ENCODE measurements at places on chromosomes 3 and 15. TPM values are rescaled to one million over a fixed set of nuclear protein-coding genes. Genes with fewer than 3 reads are reported as not detected.

HRG gene
- total RNA-seq, result not detected

NPAP1 gene
- not detected for total RNA-seq

NR1I2 gene
- 0.04 TPM for total RNA-seq

CLDN18 gene
- total RNA-seq, result not detected

SAXO2 gene
- 3.7 TPM for total RNA-seq

C2CD4A gene
- total RNA-seq, result 0.11 TPM

GPR87 gene
- total RNA-seq, result 14.5 TPM

SH2D7 gene
- not detected for total RNA-seq

MME gene
- 1.2 TPM for total RNA-seq

C2CD4B gene
- total RNA-seq, result not detected

RMDN3 gene
- total RNA-seq, result 34.0 TPM

SLC15A2 gene
- total RNA-seq, result 0.91 TPM

VIPR1 gene
- total RNA-seq, result 7.0 TPM

MCTP2 gene
- total RNA-seq, result 6.2 TPM

FAM227B gene
- total RNA-seq, result 0.98 TPM

GRCh38 chr3:191141728-191142127, 57.3 kb upstream of the OSTN start:
- peak overlapping the region; percentile 63 for H3K27ac ChIP-seq
- H3K36me3 ChIP-seq, result no peaks in the 10 kb centered on the region
- H3K4me1 ChIP-seq, result peaks cover 21% of the 10 kb centered on the region
- H3K27me3 ChIP-seq, result no peaks in the 10 kb centered on the region

- H3K4me1 ChIP-seq, result no peaks in the 10 kb centered on the region
- DNase-seq, result no peak
- no peak overlapping the region for H3K4me3 ChIP-seq
Observed at GRCh38 chr3:16300307-16300706, 35.3 kb downstream of the OXNAD1 start.

DNA sequence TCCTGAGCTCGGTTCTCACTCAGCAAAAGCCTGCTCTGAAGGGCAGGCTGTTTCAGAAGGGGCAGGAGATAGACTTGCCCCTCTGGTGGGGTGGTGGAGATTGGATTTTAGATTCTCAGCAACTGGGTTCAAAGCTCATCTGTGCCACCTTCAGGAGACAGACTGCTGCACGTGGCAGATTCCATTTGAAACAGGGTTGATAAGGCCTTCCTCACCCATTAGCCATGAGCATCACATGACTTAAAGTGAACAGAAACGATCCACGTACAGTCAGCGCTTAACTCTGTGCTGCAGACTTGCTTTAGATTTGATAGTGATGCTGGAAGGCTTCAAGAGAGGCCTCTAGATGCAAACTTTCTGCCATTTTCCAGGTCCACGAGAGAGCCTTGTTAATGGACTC, 35.0 kb upstream of the MGLL start:
- H3K4me1 ChIP-seq, result no peaks in the 10 kb centered on the region
- no peaks in the 10 kb centered on the region for H3K36me3 ChIP-seq
- no peak for DNase-seq
- H3K27ac ChIP-seq, result no peak overlapping the region
- H3K27me3 ChIP-seq, result no peaks in the 10 kb centered on the region

DNA sequence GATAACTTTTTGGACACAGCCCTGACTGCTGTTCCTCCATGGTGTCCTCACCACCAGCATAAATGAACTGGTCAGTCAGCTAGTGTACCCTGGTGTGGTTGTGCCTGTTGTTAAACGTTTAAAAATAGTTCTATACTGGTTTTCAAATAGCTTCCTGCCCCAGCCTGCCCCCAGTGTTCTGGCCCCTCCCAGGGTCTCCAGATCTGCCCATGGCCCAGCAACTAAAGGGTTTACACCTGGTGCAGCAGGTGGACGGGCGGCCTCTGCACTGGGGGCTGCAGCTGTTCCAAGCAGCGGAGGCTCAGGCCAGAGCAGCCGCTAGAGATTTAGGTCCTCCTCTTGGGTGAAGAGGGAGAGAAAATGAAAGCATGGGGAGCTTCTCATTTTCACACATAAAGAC, 6.1 kb upstream of the NR2E3 start:
- no peak for DNase-seq
- H3K36me3 ChIP-seq, result no peaks in the 10 kb centered on the region
- H3K4me3 ChIP-seq, result no peak overlapping the region
- H3K27me3 ChIP-seq, result no peaks in the 10 kb centered on the region
- H3K4me1 ChIP-seq, result peaks cover 28% of the 10 kb centered on the region

DNA sequence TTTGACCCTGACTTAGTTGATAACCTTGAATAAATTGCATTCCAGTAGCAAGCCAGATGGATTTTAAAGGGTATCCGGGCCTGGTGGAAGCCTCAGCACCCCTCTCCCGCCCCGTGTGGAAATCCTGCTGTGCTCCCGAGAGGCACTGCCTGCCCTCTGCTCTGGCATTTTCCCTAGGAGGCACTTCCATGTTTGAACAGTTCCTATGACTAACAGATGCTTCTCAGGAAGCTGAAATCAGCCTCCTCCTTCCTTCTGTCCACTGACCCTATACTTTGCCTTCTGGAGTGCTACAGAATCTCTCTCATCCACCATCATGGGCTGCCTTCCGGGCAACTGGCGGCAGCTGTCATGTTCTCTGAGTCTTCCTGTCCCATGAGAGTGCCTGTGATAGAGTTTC, 90.8 kb downstream of the GABRG3 start:
- peak; percentile 13 for DNase-seq
- no peak overlapping the region for H3K27ac ChIP-seq
- H3K27me3 ChIP-seq, result no peaks in the 10 kb centered on the region
- no peak overlapping the region for H3K4me3 ChIP-seq
- H3K36me3 ChIP-seq, result no peaks in the 10 kb centered on the region
- no peaks in the 10 kb centered on the region for H3K4me1 ChIP-seq

GRCh38 chr3:106729481-106729880, 647.8 kb upstream of the CCDC54 start:
- H3K4me1 ChIP-seq, result peaks cover 27% of the 10 kb centered on the region
- H3K4me3 ChIP-seq, result no peak overlapping the region
- peak overlapping the region; percentile 75 for H3K27ac ChIP-seq
- H3K36me3 ChIP-seq, result no peaks in the 10 kb centered on the region

DNA sequence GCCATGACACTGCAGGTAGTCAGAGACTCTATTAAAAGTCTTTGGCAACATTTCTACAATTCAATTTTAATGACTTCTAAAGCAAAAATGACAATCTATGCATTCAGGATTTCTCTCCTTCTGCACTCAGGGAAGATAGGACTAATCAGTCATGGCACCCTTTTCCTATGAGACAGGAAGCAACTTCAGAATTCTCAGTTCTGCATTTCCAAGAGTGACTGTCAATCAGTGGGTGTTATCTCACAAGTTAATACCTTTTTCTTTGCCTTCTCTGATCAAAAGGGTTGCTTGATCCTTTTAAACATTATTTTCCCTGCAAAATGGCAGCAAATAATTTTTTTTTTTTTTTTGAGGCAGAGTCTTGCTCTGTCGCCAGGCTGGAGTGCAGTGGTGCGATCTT, 7.8 kb upstream of the ICE2 start:
- H3K27me3 ChIP-seq, result no peaks in the 10 kb centered on the region
- no peaks in the 10 kb centered on the region for H3K36me3 ChIP-seq
- no peak overlapping the region for H3K27ac ChIP-seq
- no peaks in the 10 kb centered on the region for H3K4me1 ChIP-seq

DNA sequence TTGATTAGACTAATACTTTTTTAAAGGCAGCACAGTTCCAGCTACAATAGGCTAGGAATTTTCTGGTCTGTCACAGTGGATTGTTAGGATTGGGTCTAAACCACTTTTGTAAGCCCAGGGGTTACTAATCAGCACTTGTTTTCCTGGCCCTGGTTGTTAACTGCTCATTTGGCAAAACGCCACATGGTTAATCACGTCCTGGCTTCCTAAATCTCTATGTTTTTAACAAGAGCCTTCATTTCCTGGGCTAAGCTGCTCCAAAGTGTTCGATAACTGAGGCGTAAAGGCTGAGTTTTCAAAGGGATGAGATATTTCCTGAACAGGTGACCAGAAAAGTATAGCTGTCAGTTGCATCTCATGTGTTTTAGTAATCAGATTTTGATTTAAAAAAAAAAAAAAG, 38.9 kb upstream of the CLRN1 start:
- H3K27me3 ChIP-seq, result peaks cover 72% of the 10 kb centered on the region
- H3K4me3 ChIP-seq, result no peak overlapping the region
- H3K27ac ChIP-seq, result no peak overlapping the region
- no peaks in the 10 kb centered on the region for H3K4me1 ChIP-seq
- H3K36me3 ChIP-seq, result no peaks in the 10 kb centered on the region

- H3K4me3 ChIP-seq, result no peak overlapping the region
- no peaks in the 10 kb centered on the region for H3K36me3 ChIP-seq
- DNase-seq, result no peak
- no peaks in the 10 kb centered on the region for H3K4me1 ChIP-seq
Observed at GRCh38 chr15:79294075-79294474, 11.6 kb downstream of the ANKRD34C start.

DNA sequence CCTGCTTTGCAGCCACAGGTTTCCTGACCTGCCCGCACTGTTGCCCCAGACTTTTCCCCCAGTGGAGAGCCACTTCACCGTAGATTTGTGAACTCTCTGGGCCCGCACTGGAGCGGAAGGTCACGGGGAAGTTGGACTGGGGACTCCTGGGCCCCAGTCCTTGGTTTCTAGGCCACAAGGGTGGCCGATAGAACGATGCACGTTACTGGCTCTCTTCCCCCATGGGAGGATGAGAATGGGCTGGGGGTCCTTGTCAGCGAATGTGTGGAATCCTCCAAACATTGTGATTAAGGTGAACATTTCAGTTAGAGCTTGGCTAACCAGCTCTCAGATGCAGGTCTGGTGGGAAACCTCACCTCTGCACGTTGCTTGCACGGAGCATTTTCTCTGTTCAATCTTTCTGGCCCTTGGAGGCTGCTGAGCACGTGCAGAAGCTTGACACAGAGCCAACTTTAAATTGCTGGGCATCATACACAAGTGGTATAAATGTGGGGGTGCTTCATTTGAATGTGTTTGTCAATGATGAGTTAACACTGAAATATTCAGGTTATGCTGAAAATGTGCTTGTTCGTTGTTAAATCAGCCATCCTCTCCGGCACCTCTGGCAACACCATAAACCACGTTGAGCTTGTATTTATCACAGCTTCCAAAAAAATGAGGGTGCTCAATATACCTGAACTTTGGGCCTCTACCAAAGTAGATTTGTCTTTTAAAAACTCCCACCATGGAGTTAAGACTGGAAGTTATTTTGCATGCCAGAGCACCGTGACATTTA, 976 bp downstream of the DIS3L start:
- peak; percentile 63 for DNase-seq
- H3K27me3 ChIP-seq, result no peaks in the 10 kb centered on the region
- H3K4me3 ChIP-seq, result peak overlapping the region; percentile 86
- peak overlapping the region; percentile 64 for H3K27ac ChIP-seq

GRCh38 chr3:138767498-138768104, 67.1 kb downstream of the PIK3CB start:
- H3K27ac ChIP-seq, result no peak overlapping the region
- H3K4me3 ChIP-seq, result no peak overlapping the region
- H3K36me3 ChIP-seq, result peaks cover 23% of the 10 kb centered on the region
- peaks cover 26% of the 10 kb centered on the region for H3K4me1 ChIP-seq
- no peaks in the 10 kb centered on the region for H3K27me3 ChIP-seq

- H3K27me3 ChIP-seq, result no peaks in the 10 kb centered on the region
- peaks cover 14% of the 10 kb centered on the region for H3K36me3 ChIP-seq
- H3K4me1 ChIP-seq, result peaks cover 13% of the 10 kb centered on the region
- H3K4me3 ChIP-seq, result no peak overlapping the region
Observed at GRCh38 chr3:197040658-197041057, 11.0 kb upstream of the MELTF start.

DNA sequence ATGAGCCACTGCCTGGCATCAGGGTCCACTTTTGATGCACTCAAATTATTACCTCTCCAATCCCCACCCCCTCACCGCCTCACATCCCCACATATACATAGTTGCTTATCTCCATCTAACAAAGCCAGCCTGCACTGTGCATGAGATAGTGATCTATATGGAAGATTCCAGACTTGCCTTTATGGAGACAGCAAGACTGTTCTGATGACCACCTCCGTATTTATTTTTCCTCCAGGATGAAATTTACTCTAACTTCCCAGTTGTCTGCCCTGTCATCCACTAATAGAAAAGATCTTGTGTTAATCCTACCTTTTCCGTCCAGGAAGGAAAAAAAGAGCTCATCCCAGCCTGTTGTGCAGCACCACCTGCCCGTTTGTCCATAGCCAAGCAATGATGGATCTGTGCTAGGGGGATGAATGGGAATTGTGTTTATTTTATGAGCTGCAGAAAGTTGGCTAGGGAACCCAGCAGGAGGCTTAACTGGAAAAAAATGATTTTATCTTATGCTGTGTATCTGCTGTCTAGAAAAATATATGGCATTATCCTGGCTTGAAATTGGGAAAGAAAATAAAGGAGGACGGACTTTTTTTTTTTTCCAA, 114.5 kb downstream of the CD47 start:
- H3K4me1 ChIP-seq, result peaks cover 13% of the 10 kb centered on the region
- no peak overlapping the region for H3K4me3 ChIP-seq
- no peaks in the 10 kb centered on the region for H3K36me3 ChIP-seq
- no peak for DNase-seq

DNA sequence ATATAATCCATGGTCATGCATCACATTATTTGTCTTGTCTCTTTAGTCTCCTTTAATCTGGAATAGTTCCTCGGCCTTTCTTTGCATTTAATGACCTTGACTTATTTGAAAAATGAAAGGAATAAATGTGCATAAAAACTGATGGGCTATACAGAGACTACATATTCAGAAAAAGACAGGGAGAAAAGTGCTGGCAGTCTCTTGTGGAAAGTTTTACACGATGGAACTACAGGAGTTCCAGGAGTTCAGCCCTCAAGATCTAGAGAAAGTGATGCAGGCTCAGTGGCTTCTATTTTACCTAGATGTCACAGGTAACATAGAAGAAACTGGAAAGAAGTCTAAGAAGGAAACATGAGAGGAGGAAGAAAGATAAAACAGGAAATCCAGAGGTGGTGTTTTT, 7.6 kb upstream of the ABTB1 start:
- no peaks in the 10 kb centered on the region for H3K27me3 ChIP-seq
- no peaks in the 10 kb centered on the region for H3K4me1 ChIP-seq
- H3K27ac ChIP-seq, result no peak overlapping the region
- no peak overlapping the region for H3K4me3 ChIP-seq
- no peak for DNase-seq

DNA sequence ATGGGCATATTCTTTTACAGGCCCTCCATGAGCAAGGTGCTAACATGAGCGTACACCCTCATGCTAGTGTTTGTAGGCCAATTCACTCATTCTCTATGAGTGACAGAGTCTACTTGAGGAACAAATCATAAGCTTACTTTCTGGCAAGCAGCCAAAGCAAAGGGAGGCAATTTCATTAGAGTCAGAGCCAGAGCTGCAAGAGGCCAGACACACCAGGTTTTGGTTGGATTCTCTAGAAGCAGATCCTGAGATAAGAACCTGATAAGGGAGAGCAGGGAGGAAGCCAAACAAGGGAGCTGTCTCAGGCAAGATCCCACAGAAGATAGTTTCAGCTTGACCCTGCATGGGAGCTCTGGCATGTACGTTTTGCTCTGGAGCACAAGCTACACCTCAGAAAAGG, 214.1 kb upstream of the CTNNB1 start:
- no peak overlapping the region for H3K4me3 ChIP-seq
- DNase-seq, result no peak
- H3K4me1 ChIP-seq, result no peaks in the 10 kb centered on the region
- H3K27me3 ChIP-seq, result no peaks in the 10 kb centered on the region

Data from PC-3 (cell line).